Tongue (tissue), 3 donors: ENCODE measurements at places on chromosomes 1 and 21. TPM values are rescaled to one million over a fixed set of nuclear protein-coding genes. Genes with fewer than 3 reads are reported as not detected.

PTPN14 gene
- 36.1 TPM for total RNA-seq

CLEC20A gene
- total RNA-seq = not detected

CELA2A gene
- not detected for total RNA-seq

BARHL2 gene
- not detected for total RNA-seq

S100A7A gene
- total RNA-seq = not detected

TBX15 gene
- 88.8 TPM for total RNA-seq

TCEA3 gene
- total RNA-seq = 241 TPM

IQCC gene
- 2.7 TPM for total RNA-seq

ADORA1 gene
- 1.8 TPM for total RNA-seq

BEND5 gene
- total RNA-seq = 17.5 TPM

AMY1A gene
- not detected for total RNA-seq

OLIG2 gene
- not detected for total RNA-seq

AGT gene
- total RNA-seq = 21.8 TPM

NEK7 gene
- total RNA-seq = 131 TPM

DNA sequence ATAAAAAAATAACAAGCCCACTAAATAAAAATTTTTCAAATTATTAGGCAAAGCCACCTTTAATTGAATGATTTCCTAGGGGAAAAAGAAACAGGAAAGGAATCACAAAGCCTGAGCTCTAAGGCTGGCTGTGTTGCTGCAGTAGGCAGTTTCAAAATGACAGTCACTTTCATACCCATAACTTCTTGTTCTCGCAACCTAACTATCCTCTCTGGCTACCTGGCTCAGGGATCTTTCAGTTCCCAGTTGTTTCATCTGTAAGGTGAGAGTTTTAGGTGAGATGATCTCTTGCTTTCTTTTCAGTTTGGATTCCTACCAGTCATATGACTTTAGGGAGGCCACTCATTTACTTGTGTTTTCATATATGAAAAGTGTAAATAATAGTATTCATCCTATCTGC lies 226.1 kb downstream of the ASTN1 start:
- no peak for DNase-seq

DNA sequence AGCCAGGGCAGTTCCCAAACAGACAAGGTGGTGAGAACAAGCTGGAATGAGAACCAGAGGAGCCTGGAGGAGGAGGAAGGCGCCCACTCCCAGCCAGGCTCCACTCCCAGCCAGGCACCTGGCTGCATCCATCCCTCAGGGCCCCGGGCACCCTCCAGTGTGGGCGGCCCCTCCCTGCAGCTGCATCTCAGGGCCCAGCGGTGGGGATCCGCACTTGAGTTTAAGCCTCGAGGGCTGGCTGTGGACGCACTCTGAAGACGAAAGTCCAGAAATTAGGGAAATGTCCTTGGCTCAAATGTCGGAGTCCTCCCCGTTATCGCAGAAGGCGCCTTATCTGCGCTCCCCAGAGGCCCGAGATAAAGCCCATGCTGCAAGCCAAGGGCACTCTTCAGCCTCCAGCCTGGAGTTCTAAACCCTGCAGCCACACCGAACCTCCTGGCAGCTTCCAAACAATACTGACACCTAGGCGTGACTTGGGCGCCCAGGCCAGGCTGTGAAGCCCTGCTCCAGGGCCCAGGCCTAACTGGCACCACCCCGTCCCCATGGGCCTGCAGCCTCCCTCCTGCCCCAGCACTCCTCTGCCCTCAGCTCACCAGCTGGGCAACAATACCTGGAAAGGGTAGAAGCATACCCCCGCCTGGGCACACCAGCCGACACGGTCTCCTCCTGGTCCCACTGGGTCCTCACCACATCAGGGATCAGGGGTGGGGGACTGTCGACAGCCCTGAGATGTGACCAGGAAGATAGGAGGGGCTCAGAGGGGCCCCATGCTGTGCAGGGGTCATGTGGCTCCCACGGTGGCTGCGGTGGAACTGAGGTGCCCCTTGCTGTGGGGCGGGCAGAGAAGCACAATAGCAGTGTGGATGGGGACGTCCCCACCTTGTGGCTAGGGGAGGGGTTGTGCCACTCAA lies 184.8 kb upstream of the VAMP3 start:
- DNase-seq = no peak

GRCh38 chr1:230113235-230113592 lies 46.2 kb downstream of the GALNT2 start:
- no peak for DNase-seq

GRCh38 chr1:151832318-151832980 lies 847 bp upstream of the RORC start:
- peak; percentile 68 for DNase-seq

DNA sequence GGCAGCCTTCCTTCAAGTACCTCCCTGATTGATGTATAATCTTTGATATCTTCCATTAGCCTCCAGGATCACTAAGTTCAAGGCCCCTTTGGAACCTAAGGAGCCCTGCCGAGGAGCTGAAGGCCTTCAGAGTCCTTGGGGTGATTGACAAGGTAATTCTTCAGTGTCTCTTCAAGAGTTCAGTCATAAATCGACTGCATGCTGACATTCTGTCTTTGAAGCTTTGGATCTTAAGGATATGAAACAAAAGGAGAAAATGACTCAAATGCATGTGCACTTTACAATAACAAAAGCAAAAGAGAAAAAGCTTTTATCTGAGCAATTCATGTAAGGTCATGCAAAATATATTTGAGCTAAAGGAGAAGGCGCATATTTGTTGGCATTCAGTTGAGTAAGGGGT lies 125.3 kb downstream of the RPS6KC1 start:
- DNase-seq = no peak

- DNase-seq = no peak
Measured at GRCh38 chr21:45411810-45412206, 6.8 kb downstream of the COL18A1 start.

DNA sequence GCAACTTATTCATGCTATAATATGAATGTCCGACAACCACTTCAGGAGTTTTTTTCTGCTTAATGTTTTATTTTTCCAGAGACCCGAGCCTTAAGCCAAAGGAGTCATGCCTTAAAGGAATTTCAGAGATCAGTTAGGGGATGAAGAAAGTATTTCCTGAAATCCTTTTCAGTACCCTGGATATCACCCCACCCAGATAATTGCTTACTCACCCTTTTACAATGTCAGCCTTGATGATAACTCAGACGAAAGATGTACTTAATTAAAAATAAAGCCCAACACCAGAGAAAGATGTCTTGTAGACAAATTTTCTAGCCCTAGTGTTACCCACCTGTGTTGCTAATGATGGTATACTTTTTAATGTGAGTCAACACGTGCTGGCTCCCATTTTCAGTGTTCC lies 124.1 kb downstream of the XCL2 start:
- no peak for DNase-seq

GRCh38 chr1:168907786-168908348 lies 178.9 kb upstream of the DPT start:
- DNase-seq = no peak

DNA sequence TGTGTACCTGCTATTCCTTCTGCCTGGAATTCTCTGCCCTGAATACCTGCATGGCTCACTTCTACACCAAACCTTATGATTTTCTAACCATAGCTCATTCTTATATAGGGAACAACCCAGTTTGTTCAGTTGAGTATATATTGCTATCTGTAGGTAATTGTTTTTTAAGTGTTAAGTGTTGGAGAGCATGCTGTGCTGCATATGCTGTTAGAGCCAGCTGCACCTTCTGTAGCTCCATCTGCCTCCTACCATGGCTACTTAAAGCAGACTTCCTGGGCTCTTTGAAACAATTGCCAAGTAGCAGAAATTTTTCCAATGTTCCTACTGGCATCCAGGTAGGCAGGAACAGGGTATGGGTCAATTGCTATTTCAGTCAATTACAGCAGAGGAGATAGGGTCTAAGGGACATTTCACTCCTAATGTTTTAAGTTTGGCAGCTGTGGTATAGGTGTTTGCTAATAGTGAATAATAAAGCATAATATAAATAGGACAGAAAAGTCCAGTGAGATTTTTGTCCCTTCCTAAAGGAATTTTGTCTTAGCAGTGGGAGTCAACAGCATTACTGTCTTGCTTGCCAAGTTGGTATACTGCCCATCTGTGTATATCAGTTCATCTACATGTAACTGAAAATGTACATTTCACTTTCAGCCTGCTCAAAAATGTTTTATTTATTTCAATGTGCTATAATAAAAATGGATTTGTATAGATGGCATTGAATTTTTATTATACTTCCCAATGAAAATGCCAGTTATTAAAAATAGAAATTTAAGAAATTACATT lies 34.0 kb upstream of the C1orf115 start:
- DNase-seq = no peak

DNA sequence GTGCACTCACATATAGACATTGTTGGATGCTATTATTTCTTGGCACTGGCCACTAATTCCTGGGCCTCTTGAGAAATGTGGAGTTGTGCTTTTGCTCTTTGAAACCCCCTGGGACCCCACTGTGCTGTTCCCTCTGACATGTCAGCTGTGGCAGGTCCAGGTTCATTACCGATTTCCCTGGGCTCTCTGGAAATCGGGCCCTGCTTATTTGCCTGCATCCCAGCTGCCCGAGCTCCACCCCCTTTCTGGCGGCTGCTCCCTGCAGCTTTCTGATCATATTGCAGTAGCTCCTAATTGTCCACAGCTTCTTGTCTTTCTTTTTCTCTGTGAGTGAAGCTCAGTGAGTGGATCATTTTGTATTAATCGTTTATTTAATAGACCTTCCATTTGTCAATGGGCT lies 183.7 kb upstream of the FAM78B start:
- DNase-seq = peak; percentile 19

- DNase-seq = no peak
Measured at GRCh38 chr1:38498686-38499085, 360.9 kb downstream of the RRAGC start.

DNA sequence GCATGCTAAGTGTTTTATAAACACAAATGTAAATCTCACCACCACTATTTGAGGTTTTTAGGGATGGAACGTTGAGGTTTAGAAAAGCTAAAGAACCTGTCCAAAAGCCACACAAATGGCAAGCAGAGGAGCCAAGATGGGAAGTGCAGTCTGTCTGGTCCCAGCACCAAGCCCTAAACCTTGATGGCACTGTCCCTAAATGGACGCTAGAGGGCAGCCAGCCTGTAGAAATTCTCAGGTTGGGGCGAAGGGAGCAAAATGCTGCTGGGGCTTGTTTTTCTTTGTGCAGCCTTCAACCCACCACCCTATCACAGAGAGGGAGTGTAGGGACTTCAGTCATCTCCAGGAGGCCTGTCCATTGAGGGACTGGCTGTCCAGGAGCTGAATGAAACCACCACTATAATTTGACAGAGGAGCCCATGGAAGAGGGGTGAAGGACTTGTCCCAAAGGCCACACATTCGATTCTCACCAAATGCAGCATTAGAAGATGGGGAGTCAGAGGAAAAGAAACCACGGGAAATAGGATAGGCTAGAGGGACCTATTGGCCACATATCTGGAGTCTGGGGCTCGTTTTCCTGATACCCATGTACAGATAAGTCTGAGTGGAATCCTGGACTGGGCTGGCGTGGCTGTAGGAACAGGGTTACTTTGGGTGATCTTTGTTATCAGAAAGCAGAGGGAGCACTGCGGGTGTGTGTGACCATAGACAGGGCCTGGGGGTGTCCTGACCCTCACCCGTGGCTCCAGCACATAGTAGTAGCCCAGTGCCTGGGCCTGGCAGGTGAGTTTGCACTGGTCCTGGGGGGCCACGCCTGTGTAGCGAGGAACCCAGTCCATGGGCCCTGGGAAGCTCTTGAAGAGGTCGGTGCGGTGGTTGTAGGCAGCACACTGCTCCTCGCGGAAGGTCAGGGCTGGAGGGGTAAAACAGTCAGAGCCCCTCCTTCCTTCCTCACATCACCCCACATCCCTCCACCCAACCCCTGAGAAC lies 6.1 kb downstream of the ADAMTS4 start:
- peak; percentile 87 for DNase-seq

GRCh38 chr1:204513117-204513716 lies 3.0 kb upstream of the MDM4 start:
- DNase-seq = no peak

DNA sequence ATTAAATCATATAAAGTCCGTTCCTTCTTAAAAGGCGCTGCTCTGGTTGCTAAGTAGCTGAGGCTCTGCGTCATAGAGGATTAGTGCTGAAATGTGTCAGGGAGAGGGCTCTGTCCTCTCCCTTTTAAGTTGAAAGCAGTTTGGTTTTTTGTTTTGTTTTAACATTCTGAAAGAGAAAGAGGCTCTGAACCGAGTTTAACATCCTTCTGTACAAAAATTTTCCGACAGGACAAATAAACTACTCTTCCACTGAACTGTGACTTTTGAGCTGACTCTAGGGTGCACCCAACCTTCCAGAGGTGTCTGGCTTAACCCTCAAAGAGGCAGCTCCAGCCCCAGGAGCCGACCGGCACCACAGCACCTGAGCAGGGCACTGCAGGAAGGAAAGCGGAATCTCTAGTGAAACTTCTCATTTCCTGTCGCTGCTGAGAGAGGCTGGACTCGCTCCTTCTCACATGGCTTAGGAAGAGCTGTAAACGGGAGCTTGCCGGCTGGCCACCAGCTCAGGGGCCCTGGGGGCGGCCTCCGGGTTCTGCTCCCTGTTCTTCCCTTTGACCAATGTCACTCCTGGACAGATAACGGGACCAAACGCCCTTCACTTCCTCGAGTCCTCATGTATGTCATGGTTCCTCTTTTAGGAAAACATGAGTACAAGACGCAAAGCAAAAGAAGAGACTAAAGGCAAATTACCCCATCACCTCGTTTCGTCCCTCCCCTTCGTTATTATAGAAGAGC lies 1.2 kb downstream of the VAV3 start:
- DNase-seq = peak; percentile 52

- no peak for DNase-seq
Measured at GRCh38 chr1:112727716-112728115, 12.6 kb upstream of the PPM1J start.

DNA sequence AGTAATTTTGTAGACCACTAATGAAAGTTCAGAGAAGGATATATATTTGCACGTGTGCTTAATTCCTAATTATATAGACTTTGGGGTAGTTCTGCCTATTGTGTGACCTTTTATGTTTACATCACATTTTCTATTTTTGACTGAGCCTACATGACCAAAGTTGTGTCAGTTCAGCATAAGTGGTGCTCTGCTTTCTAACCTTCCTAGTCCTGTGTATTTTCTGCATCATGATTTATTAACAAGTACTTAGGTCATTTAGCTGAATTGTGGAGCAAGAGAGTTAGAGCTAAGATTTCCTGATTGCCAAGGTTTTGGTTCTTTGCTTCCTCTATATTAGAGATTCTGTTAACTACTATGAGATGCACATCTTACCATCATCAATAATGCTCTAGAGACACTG lies 176.0 kb downstream of the C1orf21 start:
- DNase-seq = no peak

DNA sequence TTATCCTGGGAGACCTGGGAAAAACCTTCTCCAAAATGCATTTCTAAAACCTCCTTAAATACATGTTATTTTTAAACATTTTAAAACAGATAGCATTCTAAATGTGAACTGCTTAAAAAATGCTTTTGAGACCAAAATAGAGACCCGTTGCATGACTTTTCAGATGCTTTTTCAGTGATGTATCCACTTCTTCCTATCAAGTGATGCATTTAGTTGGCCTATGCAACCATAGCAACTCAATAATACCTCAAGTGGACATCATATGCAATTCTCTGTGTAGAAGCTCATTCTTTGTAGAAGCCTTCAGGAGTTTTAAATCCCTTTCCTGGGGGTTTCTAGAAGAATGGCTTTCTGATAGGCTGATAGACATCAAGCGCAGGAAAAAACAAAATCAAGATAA lies 94.5 kb upstream of the RAVER2 start:
- DNase-seq = peak; percentile 13
